ENCODE measurements at places on chromosomes 6 and 20.

- no peak for DNase-seq
Observed at GRCh38 chr6:12580290-12580689, 136.3 kb upstream of the PHACTR1 start.

DNA sequence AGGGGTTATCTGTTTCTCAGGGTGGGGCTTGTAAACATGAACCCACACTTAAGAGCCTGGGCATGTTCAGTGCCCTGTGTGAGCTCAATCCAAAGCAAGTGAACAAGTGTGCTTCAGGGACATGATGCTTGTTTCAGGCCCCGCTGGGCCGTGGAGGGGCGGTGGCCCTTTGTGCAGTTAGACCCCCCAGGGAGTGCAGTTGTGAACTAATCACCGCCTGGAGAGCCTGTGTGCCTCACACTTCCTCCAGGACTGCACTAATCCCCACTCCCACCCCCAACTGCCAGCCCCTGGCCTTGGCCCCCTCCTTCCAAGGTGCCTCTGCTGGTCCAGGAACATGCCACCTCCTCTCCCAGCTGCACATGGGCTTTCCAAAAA is 58.1 kb downstream of the RREB1 start:
- DNase-seq: no peak

GRCh38 chr6:44548319-44548718 is 160.8 kb downstream of the CDC5L start:
- no peak for DNase-seq

DNA sequence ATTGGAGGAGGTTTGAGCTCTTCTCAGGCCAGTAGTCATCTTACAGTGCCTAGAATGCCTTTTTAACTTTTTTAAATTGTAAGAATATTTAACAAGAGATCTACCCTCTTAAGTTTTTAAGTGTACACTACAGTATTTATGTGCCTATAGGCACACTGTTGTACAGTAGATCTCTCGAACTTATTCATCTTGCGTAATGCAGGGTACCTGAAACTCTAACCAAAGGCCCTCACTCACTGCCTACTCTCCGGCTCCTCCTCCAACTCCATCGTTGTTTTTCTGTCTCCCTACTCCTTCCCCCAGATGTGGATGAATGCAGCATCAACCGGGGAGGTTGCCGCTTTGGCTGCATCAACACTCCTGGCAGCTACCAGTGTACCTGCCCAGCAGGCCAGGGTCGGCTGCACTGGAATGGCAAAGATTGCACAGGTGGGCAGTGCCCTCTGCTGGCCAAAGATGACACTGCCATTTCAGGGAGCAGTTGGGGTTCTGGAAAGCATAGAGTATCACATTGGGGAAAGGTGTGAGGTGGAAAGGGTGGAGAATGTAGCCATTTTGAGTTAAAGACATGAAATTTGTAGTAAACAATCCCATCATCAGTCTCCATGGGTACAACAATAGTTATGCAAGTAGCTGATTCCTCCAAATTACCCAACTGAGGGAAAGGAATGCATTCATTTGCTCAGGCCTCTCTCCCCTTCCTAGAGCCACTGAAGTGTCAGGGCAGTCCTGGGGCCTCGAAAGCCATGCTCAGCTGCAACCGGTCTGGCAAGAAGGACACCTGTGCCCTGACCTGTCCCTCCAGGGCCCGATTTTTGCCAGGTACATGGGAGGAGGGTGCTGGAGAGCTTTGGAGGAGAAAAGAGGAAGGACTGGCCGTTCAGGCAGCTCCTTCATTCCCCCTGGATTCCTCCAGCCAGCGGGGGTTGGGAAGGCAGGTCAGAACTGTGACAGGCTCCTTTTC is 18.4 kb upstream of the ZNF76 start:
- peak; percentile 65 for DNase-seq

- no peak for DNase-seq
Observed at GRCh38 chr20:31675828-31676608, 38.3 kb downstream of the COX4I2 start.

DNA sequence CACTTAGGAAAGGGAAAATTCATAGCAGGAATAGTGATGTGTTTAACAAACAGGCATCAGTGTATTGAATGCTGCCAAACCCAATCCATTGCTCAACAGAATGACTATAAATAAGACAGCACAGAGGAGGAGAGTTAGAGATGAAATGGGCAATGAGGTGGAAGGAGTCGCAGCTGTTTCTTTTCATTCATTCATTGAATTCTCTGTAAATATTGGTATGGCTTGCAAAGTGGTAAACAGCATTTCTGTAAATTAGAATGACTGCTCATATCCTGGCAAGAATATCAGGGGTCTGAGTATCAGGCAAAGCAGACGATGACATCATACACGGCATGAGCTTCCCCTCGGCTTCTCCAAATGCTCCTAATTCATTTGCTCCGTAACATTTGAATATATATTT is 703.6 kb upstream of the SLC35B3 start:
- peak; percentile 36 for DNase-seq

GRCh38 chr20:36130390-36130789 is 24.1 kb upstream of the EPB41L1 start:
- DNase-seq: no peak

- DNase-seq: no peak
Observed at GRCh38 chr20:62961310-62961783, 8.8 kb downstream of the SLC17A9 start.

DNA sequence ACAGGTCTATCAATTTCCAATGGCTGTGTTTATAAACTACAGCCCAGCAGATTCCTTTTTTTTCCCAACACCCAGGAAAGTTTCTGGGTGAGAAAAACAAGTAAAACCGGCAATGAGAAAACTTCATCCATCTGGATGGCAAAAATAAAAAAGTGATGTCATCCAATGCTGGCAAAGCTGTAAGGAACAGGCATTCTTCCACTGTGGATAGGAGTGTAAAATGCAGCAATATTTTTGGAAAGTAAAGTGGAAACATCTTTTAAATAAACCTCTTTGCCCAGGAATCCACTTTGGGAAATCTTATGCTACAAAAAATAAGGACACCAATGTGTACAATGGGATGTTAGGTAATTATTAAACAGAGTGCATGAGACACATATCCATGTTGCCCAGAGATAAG is 102.1 kb upstream of the NT5E start:
- no peak for DNase-seq

- no peak for DNase-seq
Observed at GRCh38 chr6:33431880-33432541, 12.1 kb downstream of the SYNGAP1 start.

GRCh38 chr20:38617011-38617829 is 15.6 kb downstream of the ARHGAP40 start:
- DNase-seq: peak; percentile 30

- DNase-seq: peak; percentile 26
Observed at GRCh38 chr6:38387461-38387860, 252.3 kb downstream of the BTBD9 start.

- DNase-seq: no peak
Observed at GRCh38 chr20:49037962-49038387, 8.1 kb upstream of the CSE1L start.

GRCh38 chr6:72238900-72239299 is 352.6 kb downstream of the RIMS1 start:
- no peak for DNase-seq

DNA sequence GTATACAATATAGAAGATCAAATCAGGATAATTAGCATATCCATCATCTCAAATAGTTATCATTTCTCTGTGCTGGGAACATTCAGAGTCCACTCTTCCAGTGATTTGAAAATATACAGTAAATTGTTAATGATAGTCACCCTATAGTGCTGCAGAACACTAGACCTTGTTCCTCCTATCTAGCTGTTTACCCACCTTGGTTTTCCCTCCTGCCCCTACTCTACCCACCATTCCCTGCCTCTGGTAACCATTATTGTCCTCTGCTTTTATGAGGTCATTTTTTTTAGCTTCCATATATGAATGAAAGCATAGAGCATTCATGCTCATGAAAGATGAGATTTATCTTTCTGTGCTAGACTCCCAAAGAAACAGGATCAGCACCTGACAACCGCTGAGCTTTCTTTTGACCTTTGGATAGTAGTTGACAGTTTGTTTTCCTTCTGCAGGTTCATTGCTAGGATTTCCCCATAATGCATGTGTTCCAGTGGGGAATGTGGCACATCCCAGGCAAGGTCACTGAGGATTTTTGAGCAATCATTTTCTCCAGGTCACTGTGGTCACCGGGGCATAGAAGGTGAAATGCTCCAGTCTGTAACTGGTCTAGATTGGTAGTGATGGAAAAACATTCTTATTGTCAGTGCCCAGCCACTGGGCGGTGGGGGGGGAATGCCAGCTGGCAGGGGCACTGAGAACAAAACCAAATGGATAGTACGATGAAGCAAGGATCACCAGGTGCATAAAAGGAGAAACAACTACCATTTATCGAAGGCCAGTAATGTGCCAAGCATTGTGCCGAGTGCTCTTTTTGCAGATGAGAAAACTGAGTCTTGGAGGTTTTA is 33.6 kb upstream of the BCAS1 start:
- no peak for DNase-seq

DNA sequence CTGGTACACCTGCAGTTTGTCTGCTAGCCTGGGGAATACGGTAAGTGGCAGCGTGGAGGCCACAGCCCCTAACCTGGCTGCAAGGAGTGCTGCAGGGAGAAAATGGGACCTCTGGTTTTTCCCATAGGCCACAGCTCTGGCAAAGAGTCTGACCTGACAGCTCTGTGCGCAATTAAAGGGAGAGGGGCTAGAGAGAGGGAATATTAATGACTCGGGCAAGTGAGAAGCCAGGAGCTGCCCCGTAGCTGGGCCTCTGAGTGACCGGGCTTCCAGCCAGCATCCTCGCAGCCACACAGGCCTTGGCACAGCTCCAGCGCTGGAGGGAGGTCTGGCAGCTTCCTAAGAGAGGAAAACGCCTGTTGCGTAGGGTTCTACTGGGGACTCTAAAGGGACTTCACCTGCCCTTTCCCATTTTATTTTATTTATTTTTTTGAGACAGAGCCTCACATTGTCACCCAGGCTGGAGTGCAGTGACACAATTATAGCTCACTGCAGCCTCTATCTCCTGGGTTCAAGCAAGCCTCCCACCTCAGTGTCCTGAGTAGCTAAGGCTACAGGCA is 18.2 kb upstream of the OCSTAMP start:
- peak; percentile 74 for DNase-seq

- DNase-seq: no peak
Observed at GRCh38 chr20:24990810-24991252, 1.7 kb downstream of the APMAP start.

DNA sequence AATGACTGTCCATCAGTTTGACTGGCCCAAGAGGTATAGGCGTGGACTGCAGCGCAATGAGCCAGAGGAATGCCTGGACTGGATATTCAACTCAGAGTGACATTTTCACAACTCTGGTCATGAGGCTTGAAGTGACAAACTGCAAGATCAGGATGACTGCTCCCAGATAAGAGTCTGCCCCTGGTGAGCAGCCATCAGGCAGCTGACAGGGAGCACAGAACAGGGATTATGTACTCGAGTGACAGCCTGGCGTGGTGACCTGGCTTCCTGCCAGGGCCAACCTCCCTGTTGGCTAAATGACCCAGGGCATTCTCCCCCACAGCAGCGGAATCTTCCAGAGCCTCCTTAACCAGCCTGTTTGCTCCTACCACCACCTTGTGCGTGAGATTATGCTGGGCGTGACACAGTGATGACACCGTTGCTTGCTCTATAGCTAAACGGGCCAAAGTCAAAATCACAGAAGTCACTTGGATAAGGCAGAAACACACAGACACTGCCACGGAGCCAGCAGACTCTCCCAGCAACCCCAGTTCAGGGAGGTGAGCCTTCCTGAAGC is 209.1 kb upstream of the JARID2 start:
- no peak for DNase-seq

DNA sequence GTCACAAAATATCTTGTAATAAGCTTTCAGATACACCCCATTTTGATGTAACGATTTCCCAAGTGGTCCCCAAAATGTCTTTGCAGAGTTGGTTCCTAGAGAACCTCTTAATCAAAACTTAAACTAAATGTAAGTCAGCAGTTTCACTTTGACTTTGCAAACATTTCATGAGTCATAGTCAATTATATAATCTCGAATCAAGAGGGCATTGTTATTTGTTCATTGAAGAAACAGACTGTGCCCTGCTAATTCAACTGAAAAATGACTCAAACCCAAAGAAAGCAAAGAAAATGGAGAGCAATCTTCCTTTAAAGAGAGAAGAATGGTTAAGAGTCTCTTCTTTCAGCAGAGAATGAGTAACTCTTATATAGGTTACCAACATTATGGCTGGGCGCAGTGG is 58.3 kb downstream of the IPCEF1 start:
- DNase-seq: no peak

DNA sequence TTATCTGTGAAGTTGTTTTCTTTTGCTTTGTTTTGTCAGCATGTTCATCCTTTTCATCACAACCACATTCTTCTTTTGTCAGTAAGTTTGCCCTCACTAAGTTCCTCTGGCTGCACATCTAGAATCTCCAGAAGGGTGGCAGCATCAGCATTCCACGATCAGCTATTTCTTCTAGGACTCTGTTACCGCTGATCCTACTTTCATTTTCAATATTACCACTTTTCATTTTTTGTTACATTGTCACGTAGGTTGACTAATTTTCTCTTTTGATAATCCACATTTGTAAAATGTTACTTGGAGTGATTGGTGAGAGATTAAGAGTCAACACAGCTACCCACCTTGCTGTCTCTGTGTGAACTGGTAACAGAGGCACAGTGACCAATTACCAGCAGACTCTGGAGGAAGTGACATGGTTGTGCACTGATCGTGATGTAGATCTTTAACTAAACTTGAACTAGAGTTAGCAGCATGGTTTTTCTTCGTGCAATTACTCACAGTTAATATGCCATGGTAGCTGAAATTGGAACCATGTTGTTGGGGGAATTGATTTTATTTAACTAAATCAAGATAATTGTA is 307.9 kb upstream of the SLC35B3 start:
- DNase-seq: no peak

- DNase-seq: peak; percentile 69
Observed at GRCh38 chr6:32114796-32115195, 5.7 kb upstream of the TNXB start.

- no peak for DNase-seq
Observed at GRCh38 chr20:10478205-10478604, 43.1 kb downstream of the SLX4IP start.

DNA sequence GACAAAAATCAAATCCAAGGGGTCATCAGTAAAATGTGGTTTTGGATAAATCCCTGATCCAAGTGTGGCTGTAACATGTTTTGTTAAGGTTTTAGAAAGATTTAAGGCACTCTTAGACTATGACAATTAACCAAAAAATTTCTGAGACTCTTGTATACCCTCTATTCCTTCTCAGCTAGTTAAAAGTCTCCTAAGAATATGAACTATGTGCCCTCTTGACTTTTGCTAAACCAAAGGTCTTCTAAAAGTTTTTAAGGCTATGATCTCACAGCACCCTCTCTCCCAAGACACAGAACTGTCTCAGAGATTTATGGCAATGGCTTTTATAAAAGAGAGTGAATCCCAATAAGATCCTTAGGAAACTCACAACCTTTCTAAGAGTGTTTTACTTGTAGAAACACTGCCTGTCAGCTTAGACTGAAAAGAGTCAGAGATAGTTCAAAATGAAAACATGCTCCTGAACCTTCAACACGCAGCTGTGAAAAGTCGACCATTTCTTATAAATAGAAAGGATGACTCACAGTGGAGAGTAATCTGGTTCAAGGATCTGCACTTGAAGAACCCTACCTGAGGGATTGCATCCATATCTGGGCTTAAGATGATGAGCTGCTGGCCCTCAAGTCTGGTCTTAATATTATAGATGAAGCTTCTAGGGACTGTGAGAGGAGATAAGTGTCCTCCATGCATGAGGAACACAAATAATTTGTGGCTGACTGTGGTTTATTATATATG is 388.4 kb upstream of the GJE1 start:
- DNase-seq: no peak

- no peak for DNase-seq
Observed at GRCh38 chr6:110044096-110044495, 66.0 kb downstream of the GPR6 start.

GRCh38 chr20:14336686-14337085 is 726 bp downstream of the FLRT3 start:
- peak; percentile 25 for DNase-seq

- no peak for DNase-seq
Observed at GRCh38 chr6:63121166-63121565, 90.1 kb upstream of the FKBP1C start.
